ENCODE measurements at places on chromosomes 3 and 15. TPM values are rescaled to one million over a fixed set of nuclear protein-coding genes. Genes with fewer than 3 reads are reported as not detected.

Gene CHDH
- total RNA-seq = not detected

Gene SHC4
- 2.6 TPM for total RNA-seq

Gene C3orf80
- total RNA-seq = 3.6 TPM

Gene WNT5A
- 77.3 TPM for total RNA-seq

Gene GPR62
- 0.05 TPM for total RNA-seq

Gene ATP10A
- 6.4 TPM for total RNA-seq

Gene GOLGA8H
- not detected for total RNA-seq

Gene GRK7
- total RNA-seq = 0.05 TPM

Gene TTBK2
- 13.9 TPM for total RNA-seq

All from smooth muscle cell of the umbilical artery (primary cell).